ENCODE measurements at places on chromosomes 6 and 20.

GRCh38 chr20:14830899-14831298 lies 493.5 kb upstream of the FLRT3 start:
- DNase-seq, result no peak

- no peak for DNase-seq
Measured at GRCh38 chr6:80991316-80991715, 761.2 kb downstream of the TENT5A start.

DNA sequence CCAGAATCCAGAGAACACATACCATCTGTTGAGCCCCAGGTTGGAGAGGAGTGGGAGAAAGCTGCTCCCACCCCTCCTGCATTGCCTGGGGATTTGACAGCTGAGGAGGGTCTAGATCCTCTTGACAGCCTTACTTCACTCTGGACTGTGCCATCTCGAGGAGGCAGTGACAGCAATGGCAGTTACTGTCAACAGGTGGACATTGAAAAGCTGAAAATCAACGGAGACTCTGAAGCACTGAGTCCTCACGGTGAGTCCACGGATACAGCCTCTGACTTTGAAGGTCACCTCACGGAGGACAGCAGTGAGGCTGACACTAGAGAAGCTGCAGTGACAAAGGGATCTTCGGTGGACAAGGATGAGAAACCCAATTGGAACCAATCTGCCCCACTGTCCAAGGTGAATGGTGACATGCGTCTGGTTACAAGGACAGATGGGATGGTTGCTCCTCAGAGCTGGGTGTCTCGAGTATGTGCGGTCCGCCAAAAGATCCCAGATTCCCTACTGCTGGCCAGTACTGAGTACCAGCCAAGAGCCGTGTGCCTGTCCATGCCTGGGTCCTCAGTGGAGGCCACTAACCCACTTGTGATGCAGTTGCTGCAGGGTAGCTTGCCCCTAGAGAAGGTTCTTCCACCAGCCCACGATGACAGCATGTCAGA lies 77.4 kb downstream of the ASXL1 start:
- DNase-seq, result no peak

GRCh38 chr6:166286839-166287271 lies 21.3 kb downstream of the PRR18 start:
- no peak for DNase-seq

DNA sequence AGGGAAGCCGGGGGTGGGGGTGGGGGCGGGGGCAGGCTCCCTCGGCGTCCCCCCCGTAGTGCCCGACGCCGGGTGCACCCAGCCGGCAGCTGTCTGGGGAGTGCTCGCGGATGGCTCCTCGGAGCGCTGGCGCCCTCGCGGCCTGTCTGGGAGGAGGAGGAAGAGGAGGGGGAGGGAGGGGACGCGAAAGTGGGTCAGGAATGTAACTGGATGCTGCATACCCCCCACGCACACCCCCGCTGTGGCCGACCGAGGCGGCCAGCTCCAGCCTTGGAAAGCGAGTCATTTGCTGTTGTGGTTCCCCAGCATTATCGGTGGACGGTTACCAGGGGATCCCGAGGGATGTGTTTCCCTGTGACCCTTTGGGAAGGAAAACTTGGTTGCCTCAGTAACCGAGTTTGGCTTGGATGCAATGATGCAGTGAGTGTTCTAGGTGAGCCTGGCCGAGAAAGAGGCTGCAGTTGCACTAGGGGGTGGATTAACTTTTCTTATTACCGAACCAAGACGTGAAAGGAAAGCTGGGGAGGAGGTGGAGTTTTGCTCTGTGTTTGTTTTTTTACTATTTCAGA lies 55.2 kb upstream of the RREB1 start:
- DNase-seq, result peak; percentile 79

GRCh38 chr6:8627085-8627861 lies 191.9 kb upstream of the SLC35B3 start:
- DNase-seq, result peak; percentile 50

DNA sequence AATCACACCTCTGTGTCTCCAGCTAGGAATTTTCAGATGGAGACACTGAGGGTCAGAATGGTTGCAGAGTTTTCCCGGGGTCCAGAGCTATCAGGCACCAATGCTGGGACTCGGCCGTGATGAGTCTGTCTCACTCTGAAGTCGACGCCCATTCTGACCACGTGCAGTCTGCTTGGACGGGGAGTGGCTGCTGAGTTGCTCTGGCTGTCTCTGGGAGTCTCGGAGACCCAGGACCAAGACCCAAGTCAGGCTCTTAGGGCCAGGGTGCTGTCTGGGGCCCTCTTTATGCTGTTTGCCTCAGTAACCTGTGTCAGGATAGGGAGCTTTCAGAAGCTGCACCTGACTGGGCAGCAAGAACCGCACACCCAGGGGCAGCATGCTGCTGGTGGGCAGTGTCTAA lies 4.6 kb downstream of the IP6K3 start:
- peak; percentile 65 for DNase-seq

DNA sequence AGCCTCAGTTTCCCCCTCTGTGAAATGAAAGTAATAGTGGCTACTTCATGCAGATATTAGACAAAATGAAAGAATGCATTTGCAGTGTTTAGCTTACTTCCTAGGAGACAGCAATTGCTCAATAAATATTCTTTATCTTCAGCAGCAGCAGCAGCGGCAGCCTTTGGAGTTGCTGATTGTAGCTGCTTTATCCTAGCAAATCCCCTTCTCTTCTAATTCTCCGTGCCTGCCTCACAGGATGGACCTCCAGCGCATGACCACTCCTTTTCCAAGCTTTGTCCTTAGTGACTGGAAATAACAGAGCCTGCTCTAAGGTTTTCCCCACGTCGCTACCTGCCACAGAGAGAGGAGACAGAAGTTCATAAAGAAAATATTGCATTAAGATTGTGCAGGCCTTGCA lies 279.8 kb downstream of the TSHZ2 start:
- DNase-seq, result no peak

- no peak for DNase-seq
Measured at GRCh38 chr6:34574647-34575293, 18.6 kb upstream of the SPDEF start.

DNA sequence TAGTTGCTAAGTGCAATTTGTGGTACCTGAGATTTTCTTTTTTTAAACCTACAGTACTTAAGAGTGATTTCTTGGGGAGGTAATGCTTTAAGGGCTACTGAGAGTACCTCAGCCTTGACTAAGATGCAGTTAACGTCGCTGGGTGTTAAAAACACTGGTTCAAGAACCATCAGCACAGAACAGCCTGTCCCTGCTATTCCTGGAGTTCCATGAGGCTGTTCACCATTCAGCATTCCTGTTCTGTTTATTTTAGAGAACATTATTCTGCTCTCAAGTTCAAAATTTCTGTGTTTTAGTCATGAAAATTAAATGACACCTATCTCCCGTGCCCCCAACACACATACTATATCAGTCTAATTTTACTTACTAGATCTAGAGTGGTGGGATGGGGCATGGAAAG lies 1.7 kb upstream of the PRELID3B start:
- no peak for DNase-seq

GRCh38 chr6:2008383-2008976 lies 236.9 kb downstream of the GMDS start:
- peak; percentile 25 for DNase-seq

- DNase-seq, result no peak
Measured at GRCh38 chr6:35905841-35906498, 14.9 kb downstream of the SRPK1 start.

- DNase-seq, result no peak
Measured at GRCh38 chr6:80020381-80021120, 16.1 kb downstream of the TTK start.

- peak; percentile 46 for DNase-seq
Measured at GRCh38 chr6:39665861-39666260, 59.3 kb downstream of the KIF6 start.

- no peak for DNase-seq
Measured at GRCh38 chr6:46899659-46900058, 22.1 kb downstream of the ADGRF5 start.

DNA sequence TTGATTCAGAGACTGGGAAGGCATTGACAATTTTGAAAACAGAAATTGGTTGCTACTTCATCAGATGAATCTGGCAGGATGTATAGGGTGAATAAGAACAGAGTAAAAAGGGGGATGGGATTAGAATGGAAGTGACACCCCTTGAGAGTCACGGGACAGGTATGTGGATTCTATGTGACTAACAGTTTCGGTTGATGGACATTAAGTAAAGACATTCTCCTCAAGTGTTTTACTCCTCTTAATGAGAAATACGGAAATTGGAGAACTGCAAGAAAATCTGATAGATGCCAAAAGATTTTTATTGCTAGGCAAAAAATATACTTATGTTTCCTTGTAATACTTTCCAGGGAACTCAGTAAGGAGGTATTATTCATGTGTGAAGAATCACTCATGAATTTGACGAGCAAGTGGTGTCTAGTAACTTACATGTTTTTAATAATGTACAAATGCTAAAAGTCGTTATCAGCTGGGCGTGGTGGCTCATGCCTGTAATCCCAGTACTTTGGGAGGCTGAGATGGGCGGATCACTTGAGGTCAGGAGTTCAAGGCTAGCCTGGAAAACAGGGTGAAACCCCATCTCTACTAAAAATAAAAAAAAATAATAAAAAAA lies 135.8 kb downstream of the KIF16B start:
- no peak for DNase-seq

DNA sequence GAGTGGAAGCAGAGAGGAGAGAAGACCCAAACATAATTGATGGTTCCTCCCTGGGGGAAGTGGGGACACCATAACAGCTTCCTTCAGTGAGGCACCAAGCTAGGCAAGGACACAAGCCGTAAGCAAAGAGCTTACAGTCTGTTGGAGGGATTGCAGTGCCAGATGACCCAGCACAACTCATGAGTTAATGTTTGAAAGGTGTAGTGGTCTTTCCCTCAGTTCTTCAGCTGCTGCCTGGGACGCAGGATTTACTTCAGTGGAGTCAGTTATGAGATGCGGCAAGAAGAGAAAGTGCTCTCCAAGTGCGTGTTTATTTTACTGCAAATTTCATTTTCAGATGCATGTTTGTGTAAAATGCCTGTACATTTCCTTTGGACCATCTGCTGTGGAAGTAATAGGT lies 38.7 kb upstream of the SLC17A4 start:
- no peak for DNase-seq

GRCh38 chr20:47088335-47088734 lies 193.7 kb downstream of the EYA2 start:
- no peak for DNase-seq

- DNase-seq, result no peak
Measured at GRCh38 chr6:9136141-9136822, 700.9 kb upstream of the SLC35B3 start.

DNA sequence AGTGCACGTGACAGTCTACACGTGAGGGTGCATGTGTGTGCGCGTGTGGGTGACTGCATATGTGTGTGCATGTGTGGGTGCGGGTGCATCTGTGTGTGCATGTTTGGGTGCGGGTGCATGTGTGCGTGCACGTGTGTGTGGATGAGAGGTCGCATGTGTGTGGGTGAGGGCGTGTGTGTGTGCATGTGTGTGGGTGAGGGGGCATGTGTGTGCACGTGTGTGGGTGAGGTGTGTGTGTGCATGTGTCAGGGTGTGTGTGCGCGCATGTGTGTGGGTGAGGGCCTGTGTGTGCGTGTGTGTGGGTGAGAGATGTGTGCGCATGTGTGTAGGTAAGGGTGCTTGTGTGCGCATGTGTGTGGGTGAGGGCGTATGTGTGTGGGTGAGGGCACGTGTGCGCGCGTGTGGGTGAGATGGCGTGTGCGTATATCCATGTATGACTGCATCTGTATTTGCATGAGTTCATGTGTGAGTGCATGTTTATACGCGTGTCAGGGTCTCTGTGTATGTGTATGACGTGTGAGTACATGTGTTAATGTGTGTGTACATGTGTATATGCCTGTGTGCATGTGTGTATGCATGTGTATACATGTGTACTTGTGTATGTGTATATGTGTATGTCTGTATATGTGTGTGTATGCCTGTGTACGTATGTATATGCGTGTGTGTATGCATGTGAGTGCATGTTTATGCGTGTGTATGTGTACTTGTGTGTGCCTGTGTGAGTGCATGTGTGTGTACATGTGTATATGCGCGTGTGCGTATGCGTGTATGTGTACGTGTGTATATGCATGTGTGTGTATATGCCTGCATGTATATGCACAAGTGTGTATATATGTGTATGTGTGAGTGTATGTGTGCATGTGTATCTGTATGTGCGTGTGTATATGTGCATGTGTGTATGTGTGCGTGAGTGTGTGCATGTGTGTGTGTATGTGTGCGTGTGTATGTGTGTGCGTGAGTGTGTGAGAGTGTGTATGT lies 4.1 kb upstream of the LIME1 start:
- DNase-seq, result no peak

DNA sequence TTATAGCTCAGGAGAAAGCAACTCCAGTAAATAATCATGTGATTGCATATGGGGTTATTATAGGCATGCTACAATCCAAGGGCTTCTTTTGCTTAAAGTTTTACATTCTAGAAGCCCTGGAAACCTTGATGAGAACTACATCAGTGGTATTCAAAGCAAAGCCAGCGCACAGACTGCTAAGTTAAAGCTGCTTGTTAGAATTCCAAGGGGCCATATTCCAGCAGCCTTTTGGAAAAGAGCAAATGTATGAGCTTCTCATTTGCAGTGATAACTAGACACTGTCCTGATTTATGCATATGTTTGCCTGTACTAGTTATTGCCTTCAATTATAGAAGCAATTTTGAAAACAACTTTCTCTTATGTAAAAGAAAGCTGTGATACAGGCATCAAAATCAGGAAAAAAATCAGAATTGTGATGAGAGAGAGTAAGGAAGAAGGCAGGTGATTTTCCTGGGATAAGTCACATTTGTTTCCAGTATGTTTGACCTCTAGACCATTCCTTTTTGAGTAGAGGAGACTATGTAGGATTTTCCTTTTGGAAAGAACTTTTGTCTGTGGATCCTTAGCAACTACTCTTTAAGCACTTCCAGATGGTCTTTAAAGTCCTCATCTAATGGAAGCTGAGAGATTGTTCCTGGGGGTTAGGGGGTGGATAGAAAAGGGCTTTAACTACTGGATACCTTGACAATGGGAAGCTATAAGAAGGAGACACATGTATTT lies 159.2 kb downstream of the PLCB4 start:
- DNase-seq, result no peak

DNA sequence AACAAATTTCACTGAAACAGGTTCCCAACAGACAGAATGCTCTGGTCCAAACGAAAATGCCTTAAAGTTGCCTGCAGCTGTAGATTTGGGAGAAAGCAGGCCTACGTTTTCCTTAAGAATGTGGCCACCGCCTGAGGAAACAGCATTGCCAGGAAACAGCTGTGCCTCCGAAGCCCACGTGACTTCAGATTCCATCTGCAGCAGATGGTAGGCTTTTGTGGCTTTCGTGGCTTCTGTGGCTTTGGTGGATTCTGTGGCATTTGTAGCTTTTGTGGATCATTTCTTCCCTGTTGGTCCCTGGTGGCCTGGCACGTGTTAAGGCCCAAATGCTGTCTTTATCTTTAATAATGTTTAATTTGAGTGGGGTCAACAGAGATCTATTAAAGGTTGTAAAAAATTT lies 222.9 kb downstream of the TTLL2 start:
- DNase-seq, result no peak

DNA sequence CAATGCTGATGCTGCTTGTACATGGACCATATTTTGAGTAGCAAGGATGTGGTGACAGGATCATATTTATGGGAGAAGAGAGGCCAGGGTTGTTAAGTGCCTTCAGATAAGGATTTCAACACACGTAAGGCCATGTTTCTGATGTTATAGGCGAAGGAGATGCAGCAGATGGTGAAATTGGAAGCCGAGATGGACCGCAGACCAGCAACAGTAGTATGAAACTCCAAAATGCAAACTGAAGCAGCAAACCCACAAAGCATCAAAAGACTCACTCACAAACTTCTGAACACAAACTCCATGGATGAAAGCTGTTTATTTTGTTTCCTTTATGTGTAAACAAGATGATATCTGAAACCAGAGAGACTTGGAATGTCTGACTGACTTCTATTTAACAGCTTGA lies 35.6 kb upstream of the LAMP5 start:
- DNase-seq, result no peak

Data from GM23248 (cell line).